ENCODE measurements at places on chromosomes 5 and 9.
A peak's percentile ranks its signal among the peaks of the same experiment; 100 is the strongest.

DNA sequence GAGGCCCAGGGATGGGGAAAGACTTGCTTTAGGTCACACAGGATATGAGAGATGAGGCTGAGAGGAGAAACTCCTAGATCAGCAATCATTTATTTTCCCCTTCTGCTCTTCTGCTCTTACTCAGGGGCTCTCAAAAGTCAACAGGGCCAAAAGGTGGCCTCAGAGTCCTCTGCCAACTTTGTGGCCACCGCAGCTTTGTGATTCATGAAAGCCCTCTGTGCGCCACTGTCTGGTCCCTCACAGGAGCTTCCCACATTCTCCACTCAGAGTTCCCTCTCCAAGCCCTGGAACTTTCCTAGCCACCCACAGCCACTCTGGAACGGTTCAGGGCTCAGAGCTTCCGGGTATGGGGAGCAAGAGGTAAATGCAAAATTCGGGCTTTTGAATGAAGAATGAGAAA lies 82.4 kb downstream of the COL27A1 start:
- DNase-seq = no peak

GRCh38 chr5:62778316-62779009 lies 199.8 kb downstream of the LRRC70 start:
- DNase-seq = no peak

DNA sequence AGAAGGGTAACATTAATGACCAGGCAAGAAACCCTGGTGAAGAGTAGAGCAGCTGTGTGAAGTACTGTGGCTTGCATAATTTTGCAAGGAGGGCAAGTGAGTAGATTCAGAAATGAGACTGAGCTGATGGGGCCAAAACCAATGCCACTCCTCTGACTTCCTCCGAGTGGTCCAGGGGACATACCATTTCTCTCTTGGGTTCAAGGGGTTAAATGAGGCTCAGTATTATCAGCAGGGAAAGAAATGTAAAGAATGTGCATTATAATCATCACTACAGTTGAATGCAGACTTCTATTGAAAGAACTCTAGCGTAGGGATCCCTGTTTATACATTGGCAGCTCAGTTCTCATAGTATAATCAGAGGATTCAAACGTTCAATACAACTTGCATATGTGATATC lies 9.9 kb downstream of the POLR3G start:
- no peak for DNase-seq

DNA sequence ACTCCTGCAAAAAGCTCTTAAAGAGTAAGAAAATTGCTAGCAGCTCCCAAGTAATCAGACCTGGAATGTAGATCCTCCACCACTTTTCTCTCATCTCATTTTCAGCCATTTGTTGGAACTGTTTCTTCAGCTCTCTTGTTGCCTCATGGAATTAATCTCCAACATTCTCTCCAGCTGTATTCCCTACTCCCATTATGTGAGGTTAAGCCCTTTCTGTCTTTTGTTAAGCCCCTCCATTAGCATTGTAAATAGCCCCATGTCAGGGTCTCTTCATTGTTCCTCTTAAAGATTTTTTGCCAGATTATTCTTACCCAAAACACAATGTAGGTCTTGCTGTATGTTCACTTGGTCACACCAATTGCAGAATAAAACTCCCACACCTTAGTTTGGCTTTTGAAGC lies 119.8 kb downstream of the PLPPR1 start:
- no peak for DNase-seq

GRCh38 chr5:139644001-139644456 lies 4.1 kb upstream of the CXXC5 start:
- no peak for DNase-seq

DNA sequence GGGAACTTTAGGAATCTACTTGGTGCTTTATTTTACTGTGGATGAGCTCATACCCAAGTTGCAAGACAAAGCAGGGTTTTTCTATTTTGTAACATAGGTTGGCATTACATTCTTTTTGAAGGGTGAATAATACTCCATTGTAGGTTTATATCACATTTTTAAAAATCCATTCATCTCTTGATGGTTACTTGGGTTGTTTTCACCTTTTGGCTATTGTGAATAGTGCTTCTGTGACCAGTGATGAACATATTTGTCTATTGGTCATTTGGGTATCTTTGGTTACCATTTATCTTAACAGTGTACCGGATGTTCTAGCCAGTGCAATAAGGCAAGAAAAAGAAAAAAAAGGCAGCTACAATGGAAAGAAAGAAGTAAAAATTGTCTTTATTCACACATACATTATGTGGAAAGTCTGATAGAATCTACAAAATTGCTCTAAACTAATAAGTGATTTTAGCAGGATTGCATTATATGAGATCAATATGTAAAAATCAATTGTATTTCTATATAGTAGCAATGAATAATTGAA lies 40.0 kb downstream of the DENND4C start:
- DNase-seq = no peak

DNA sequence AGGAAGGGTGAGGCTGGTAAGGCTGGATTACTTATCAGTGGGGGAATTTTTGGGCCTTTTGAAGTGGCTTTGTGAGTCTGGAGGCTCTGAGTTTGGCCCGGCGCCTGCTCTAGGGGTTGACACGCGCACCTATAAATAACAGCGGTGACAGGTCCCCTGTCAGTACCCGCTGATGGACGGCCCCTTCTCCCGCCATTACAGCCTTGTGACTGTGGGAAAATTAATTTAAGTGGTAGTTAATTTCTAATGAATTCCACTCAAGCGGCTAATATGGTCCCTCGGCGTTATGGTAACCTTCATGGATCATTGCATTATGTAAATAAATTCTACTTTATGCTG lies 16.5 kb downstream of the MRPL36 start:
- peak; percentile 47 for DNase-seq

DNA sequence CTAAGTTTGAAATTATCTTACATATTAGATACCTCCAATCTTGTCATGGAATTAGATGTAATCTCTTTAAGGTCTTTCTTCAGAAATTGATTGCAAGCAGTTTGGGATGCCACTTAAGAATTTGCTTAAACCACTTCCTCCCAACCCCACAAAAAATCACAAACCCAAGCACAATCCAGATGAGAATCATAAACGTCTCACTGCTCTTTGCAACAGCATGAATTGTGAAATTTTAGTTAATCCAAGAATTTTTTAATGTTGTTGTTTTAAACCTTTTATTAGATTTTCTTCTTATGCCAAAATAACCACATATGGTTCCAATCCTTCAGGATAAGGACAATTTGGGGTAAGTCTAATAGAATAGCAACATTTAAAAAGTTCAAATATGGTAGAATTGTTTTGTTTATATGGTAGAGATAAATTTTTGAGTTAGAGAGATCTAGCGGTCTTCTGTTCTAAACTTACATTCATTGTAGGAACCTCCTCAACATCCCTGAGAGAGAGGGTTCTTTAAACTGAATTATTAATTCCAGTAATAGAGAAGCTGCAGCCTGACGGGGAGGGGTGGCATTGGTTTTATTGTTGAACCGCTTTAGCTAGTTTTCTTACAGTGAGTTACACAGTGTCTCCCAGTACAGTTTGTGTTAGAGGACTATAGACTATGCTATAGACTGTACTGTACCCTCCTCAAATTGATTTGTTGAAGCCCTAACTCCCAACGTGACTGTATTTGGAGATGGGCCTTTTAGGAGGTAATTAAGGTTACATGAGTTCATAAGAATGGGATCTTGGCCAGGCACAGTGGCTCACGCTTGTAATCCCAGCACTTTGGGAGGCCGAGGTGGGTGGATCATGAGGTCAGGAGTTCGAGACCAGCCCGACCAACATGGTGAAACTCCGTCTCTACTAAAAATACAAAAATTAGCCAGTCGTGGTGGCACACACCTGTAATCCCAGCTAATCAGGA lies 24.8 kb upstream of the IL6ST start:
- no peak for DNase-seq

GRCh38 chr5:169095410-169095960 lies 205.5 kb downstream of the SLIT3 start:
- DNase-seq = peak; percentile 9

Measured in A172 (cell line).